Stimulated activated CD8-positive, alpha-beta memory T cell treated with anti-CD3 and anti-CD28 coated beads, Interleukin-2, amount 100 ng/mL, for 1 hour (primary cell): ENCODE measurements at places on chromosomes 5 and 9.

DNA sequence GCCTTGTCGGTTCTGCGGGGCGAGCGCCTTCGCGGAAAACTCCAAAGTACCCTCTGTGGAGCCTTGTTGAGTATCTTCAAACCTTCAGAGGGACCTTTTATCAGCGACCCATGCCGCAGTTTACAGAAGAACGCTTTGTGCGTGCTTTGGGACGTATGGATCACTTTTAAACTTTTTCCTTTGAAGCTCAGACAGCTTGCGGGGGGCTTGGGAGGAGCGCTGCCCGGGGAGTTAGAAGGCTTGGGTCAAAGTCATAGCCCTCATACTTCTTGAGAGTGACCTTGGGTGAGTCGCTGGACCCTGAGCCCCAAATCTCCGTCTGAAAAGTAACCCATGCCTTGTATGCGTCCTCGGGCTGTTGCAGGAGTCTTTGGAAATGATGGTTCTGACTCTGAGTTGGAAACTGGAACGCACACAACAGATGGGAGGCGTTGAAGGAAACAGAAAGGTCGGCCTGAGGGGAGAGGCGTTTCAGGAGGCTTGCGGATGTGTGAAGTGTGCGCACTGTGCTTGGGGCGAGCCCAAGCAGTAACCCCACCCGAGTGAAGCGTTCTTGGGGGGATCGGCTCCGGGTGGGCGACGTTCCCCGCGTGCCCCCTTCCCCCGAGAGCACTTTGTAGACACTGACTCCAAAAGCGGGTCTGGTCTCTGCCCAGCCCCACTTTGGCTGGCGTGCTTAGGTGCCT is 661 bp upstream of the SLC25A51 start:
- DNase-seq: no peak

DNA sequence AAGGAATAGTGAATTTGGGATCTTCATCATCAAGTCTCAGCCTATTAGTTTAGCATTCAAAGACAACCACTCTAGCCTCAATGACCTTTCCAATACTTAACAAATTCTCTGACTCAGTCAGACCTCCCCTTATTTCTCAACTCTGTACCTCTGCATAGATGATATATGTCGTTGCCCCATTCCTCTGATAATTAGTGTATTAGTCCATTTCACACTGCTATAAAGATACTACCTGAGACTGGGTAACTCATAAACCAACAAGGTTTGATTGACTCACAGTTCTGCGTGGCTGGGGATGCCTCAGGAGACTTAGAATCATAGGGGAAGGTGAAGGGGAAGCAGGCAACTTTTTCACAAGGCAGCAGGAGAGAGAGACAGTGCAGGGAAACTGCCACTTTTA is 8.9 kb downstream of the MRPL22 start:
- no peak for DNase-seq

GRCh38 chr9:92617951-92618510 is 51.9 kb downstream of the IPPK start:
- no peak for DNase-seq

- no peak for DNase-seq
Measured at GRCh38 chr9:93126151-93126781, 7.8 kb downstream of the NINJ1 start.

DNA sequence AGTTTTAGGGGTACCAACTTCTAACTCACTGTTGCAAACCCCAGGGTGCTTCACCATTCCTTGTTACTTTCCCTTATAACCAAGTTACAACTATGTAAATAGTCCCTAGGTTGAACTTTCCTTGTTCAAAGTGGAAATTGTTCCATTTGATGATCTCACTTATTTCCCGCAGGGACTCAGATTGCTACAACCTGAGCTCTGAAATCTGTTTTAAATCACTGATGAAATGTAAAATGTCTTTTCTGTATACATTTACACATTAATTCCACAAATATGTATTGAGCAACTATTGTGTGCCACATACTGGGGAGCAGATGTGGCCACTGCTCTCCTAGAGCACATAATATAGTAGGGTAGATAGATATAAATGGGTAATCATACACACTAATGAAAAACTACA is 69.1 kb upstream of the TARS1 start:
- DNase-seq: no peak

DNA sequence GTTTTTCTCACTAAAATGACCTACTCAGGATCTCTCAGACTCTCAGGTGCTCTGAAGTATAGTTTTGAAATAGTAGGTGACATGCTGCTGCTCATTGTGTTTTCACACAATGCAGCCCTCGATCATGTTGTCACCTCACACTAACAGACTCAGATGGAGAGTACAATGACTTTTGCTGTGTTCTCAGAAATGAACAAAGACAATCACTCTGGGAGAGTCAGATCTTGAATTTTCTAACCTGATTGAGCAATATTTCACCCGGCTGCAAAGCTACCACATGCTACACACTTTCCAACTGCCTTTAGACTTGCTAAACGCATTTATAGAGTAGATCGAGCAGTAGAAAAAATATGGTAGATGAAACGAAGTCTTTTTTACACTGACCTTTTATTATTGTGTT is 113.4 kb downstream of the ST8SIA4 start:
- DNase-seq: no peak

DNA sequence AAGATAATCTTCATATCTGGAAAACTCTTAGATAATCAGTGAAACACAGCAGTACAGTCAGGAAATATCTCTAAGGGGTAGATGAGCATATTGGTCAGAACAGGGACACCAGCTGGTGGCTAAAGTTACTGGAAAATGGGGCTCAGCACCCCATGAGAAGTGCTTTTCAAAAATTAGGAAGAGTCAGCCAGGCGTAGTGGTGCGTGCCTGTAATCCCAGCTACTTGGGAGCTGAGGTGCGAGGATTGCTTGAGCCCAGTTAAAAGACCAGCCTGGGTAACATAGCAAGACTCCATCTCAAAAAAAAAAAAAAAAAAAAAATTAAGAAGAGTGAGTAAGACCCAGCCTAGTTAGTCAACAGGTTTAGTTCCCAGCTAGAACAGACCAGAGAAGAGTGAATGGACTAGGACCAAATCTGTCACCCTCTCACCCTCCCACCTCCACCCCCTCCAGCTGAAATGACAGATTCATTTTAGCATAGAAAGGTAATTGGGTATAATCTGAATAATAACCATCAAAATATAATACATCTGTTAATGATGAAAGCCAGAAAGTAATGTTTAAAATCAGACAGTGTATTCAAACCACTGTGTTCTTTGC is 120.9 kb downstream of the CDC42SE2 start:
- no peak for DNase-seq

- no peak for DNase-seq
Measured at GRCh38 chr5:16573401-16573800, 43.4 kb downstream of the RETREG1 start.

DNA sequence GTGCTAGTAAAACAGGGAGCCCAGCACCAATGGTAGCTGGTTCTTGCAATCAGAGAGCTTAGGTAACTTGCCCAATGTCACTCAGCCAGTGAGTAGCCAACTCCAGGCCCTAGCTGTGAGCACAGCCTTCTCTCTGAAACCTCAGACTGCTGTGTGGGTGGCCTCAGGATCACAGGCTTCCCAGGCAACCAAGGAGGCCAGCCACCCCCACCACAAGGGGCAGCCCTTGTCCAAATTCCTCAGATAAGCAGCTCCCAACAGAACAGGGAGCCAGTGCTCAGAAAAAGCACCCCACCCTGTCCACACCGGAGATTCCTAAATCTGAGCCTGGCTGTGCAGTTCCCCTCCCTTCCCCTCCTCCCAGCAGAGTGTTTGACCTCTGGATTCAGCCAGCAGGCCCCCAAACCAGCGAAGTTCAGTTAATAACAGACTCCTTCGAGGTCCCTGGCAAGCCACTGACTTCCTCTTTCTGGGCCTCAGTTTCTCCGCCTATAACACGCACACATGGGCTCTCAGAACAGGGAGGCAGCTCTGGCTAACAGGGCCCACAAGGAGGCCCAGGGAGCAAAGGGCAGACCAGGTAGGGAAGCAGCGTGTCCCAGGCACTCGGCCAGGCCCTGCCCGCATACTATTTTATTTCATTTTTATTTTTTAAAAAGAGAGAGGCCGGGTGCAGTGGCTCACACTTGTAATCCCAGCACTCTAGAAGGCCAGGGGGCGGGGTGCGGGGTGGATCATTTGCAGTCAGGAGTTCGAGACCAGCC is 2.7 kb downstream of the EEIG1 start:
- DNase-seq: no peak

DNA sequence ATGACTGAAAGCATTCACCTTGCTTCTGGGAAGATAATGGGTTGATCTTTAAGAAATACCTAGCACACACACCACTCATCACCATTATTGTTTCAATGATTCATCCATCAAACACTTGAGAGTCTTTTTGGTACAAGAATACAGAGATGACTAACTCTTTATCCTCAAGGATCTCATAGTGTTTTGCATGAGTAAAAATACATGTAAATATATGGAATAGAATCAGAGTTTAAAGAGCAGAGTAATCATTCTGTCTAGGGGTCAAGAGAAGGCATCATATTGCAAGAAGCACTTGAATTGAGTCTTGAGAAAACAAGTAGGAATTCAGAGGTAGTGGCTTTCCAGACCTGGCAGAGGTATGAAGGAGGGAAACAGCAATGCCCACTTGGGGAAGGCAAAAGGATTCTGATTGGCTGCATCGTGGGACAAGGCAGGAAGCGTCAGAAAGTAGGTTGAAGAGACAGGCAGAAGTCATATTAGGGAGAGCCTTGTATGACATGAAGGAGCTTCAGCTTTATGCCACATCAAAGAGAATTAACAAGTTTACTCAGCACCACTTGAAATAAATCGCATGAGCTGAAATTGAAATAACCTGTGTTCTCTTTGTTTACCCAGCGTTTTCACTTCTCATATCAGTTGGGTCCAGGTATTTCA is 542.5 kb downstream of the TLE1 start:
- no peak for DNase-seq

- no peak for DNase-seq
Measured at GRCh38 chr5:73515232-73515631, 17.0 kb downstream of the BTF3 start.

DNA sequence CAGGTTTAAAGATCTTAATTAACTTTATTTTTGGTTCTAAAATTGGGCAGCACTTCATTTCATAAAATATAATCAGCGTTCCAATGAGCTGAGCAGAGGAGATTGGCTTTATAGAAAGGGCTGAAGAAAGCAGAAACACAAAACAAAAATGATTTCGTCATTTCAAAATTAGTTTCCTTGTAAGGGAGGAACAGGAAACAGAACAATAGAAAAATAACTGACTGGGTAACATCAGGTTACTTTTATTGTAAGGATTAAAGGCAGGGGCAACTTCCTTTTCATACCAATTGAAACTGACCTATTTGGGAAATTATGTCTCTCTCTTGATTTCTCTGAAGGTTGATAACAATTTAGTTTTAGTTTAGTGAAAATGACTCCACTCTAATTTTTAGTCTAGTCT is 157.1 kb downstream of the ATP10B start:
- no peak for DNase-seq

GRCh38 chr9:131500377-131500776 is 2.3 kb upstream of the POMT1 start:
- peak; percentile 33 for DNase-seq

DNA sequence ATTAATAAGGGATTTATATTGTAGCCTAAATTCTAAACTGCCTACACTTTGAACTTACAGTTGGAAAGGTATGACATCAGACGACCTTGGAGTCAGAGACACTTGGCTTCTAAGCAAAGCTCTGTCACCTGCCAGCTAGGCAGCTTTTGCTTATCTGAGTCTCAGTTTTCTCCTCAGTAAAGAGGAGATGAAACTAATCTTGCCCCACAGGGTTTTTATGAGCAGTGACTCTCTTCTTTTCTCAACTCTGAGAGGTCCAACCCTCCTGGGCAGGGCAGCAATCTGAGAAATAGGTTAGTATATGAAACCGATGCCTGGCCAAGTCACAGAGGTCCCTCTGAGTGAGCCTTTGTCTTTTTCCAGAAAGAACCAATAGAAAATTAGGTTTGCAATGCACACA is 53.9 kb downstream of the WDR36 start:
- DNase-seq: no peak

- no peak for DNase-seq
Measured at GRCh38 chr5:68187268-68188055, 28.1 kb upstream of the PIK3R1 start.

GRCh38 chr5:108380531-108381349 is 1.2 kb downstream of the FBXL17 start:
- peak; percentile 10 for DNase-seq
